NCI-H460 (cell line): ENCODE measurements at places on chromosomes 6 and 20.
A peak's percentile ranks its signal among the peaks of the same experiment; 100 is the strongest.

DNA sequence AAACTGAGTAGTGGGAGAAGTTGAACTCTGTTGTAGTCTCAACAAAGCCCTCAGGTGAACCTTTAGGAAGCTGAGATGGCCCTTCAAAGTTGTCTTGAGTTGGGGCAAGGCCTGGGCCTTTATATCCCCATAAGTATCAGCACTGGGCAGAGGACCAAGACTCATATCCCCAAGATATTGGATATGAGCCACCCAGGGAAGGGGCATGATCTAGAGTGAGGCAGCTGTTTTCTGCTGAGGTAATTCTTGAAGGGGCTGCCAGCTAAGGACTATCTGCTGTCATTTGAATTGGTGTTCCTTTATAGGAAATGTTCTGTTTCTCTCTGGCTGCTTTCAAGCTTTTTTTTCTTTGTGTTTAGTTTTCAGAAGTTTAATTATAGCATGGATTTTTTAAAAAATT is 140.7 kb upstream of the FLRT3 start:
- DNase-seq: no peak

- DNase-seq: no peak
These were observed 1.9 kb downstream of the FAM83C start for GRCh38 chr20:35290186-35290886.

- DNase-seq: no peak
These were observed 2.2 kb upstream of the COL9A3 start for GRCh38 chr20:62814709-62815065.

GRCh38 chr20:62252342-62252966 is 14.1 kb downstream of the OSBPL2 start:
- DNase-seq: no peak

GRCh38 chr6:93858213-93858612 is 438.9 kb upstream of the EPHA7 start:
- DNase-seq: no peak

DNA sequence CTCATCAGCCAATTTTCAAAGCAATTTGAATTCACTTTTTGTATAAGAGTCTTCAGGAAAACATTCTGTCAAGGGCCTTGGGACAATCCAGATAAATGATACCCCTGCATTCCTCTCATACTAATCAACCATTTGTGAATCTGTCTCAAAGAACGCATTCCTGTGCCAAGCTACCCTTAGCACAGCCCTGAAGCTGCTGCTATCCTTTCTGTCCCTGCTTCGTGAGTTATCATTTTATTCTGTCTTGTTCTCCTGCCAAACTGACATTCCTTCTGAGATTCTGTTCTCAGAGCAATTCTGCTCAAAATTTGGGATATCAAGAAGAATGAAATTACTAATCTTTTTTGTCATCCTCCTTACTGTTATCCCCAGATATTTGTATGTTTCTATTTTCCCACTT is 213.9 kb upstream of the STXBP5 start:
- no peak for DNase-seq

GRCh38 chr6:83313882-83314281 is 117.0 kb downstream of the ME1 start:
- DNase-seq: no peak

- DNase-seq: no peak
These were observed 326.5 kb upstream of the RUNX2 start for GRCh38 chr6:45001663-45002062.

DNA sequence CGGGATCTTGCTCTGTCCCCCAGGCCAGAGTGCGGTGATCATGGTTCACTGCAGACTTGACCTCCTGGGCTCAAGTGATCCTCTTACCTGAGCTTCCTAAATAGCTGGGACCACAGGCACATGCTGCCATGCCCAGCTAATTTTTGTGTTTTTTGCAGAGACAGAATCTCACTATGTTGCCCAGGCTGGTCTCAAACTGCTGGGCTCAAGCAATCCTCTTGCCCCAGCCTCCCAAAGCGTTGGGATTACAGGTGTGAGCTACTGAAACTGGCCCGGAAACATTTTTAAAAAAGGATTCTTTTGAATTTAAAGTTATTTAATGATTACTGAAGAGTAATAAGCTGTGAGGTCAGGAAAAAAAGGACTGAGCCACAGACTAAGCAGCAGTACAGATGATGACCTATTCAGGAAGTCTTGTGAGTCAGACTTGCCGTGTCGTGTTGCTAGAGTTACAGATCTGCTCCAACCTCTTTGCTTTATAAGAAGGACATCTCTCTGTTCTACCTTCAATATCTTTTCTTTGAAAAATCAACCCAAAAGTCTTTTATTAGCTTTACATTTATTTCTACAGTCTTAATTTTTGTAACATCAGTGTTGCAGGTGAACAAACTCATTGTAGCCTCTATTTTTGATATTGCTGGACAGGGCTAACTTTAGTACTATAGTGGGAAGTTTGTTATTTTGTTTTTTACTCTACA is 108.7 kb downstream of the NCOA3 start:
- peak; percentile 33 for DNase-seq
